Central memory CD4-positive, alpha-beta T cell (primary cell): ENCODE measurements at places on chromosomes 12 and 14.

- DNase-seq, result no peak
Observed at GRCh38 chr12:49800421-49801140, 27.6 kb downstream of the NCKAP5L start.

GRCh38 chr14:22163051-22163450 lies 426.0 kb downstream of the DAD1 start:
- DNase-seq, result peak; percentile 6

GRCh38 chr12:30461026-30461615 lies 234.5 kb downstream of the IPO8 start:
- DNase-seq, result no peak

- DNase-seq, result no peak
Observed at GRCh38 chr14:59695198-59695597, 118.6 kb upstream of the CCDC175 start.

GRCh38 chr12:132285991-132286681 lies 43.3 kb downstream of the GALNT9 start:
- DNase-seq, result no peak

GRCh38 chr12:12979126-12979525 lies 20.9 kb downstream of the HEBP1 start:
- DNase-seq, result no peak

GRCh38 chr12:110705309-110705708 lies 16.4 kb upstream of the HVCN1 start:
- no peak for DNase-seq

GRCh38 chr12:65113621-65114035 lies 7.5 kb downstream of the WIF1 start:
- DNase-seq, result no peak

GRCh38 chr14:100900837-100901390 lies 2.6 kb downstream of the RTL1 start:
- DNase-seq, result no peak

DNA sequence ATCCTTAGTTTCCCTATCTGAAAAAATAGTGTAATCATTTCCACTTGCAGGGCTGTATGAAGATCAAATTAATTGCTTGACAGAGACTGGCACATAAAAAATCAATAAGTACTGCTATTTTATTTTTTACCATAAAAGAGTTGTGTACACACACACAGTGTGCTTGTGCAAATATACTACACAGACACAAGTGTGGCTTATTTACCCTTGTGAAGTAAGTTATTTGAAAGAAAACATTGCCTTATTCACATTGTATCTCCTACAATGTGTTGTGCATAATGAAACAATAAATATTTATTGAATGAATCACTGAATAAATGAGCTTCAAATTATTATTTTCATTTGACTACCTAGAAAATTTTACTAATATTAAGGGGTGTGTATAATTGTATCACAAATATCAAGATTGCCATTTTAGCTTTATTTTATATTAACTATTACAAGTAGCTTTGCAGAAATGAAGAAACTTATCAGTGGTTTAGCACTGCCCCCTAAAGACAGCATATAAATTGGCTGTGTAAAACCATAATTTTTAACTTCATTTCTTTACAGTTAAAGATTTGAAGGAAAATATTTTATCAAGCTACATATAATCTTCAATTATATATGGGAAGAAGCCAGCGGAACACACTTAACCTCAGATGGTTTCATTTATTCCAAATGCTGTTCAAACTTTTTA lies 11.3 kb downstream of the GARIN6 start:
- DNase-seq, result no peak

- peak; percentile 99 for DNase-seq
Observed at GRCh38 chr14:22929104-22929960, at the start of gene PRMT5. TSS of gene PRMT5 (minus strand) at chr14:22929376. CDS start at chr14:22929361, 15 bp downstream.

GRCh38 chr12:1122786-1123185 lies 131.8 kb downstream of the ERC1 start:
- peak; percentile 74 for DNase-seq

- DNase-seq, result no peak
Observed at GRCh38 chr12:11081987-11082386, 10.1 kb downstream of the TAS2R43 start.

DNA sequence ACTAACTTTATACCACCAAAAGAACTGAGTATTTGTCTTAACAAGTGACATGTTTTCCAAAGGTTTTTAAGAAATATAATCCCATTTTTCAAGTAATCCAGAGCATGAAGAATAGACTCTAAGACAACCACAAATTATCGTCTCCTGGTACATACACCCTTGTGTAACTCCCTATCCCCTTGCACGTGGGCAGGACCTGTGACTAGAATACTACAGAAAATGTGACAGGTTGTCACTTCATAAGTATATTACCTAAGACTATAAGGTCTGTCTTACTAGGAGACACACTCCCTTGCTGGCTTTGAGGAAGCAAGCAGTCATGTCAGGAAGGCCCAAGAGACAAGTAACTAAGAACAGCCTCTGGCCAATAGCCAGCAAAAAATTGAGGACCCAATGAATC lies 8.3 kb upstream of the TTC5 start:
- no peak for DNase-seq

DNA sequence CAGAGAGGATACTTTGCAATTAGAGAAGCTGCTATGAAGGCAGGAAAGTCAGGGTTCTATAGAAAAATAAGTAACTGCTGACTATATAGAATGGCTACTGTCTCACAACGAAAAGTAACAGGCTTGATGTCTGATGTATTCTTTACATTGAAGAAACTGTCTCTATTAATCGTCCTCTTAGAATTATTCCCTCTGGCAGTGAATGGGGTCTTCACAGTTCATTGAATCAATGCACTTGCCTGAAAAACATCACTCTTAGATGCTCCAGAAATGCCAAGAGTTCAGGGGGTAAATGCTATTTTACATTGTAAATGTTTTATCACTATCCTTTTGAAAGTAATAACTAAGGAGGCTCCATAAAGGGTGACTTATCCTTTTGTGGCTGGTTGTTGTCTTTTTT lies 37.7 kb upstream of the CRACR2A start:
- DNase-seq, result no peak

GRCh38 chr14:106222731-106223130 lies 696.3 kb downstream of the TMEM121 start:
- DNase-seq, result no peak

GRCh38 chr14:89617481-89618329 lies 200.7 kb upstream of the FOXN3 start:
- peak; percentile 35 for DNase-seq

DNA sequence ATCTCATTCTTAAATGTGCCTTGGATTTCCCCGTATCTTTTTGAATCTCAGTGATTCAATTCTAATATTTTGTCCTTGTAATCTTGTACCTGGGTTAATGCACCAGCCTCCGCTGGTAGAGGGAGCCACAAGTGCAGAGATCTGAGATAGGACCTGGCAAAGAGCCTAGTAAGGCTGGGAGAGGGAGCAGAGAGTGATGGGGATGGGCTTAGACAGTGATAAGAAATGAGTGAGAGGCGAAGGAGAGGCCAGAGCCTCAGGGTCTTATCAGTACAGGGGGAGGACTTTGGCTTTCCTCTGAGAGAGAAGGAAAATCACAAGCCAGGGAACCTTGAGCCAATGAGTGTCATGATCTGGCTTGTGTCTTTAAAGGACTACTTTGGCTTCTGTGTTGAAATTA lies 30.5 kb upstream of the LMNTD1 start:
- DNase-seq, result no peak

DNA sequence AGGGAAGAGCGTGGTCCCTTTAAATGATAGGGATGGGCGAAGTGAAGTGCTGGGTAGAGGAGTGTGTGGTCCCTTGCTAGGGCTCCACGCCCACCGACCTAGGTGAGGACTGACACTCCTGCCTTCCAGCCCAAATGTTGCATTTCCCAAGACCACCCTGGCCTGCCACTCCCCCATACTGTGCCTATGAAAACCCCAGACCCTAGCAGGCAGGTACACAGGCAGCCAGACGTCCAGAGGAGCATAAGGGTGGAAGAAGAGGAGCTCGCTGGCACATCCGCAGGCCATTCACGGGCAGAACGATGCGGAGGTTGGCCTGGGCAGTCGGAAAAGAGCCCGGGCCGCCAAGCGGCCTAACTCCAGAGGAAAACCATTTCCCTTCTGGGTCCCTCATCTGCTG lies 817 bp upstream of the IPO8 start:
- DNase-seq, result no peak

DNA sequence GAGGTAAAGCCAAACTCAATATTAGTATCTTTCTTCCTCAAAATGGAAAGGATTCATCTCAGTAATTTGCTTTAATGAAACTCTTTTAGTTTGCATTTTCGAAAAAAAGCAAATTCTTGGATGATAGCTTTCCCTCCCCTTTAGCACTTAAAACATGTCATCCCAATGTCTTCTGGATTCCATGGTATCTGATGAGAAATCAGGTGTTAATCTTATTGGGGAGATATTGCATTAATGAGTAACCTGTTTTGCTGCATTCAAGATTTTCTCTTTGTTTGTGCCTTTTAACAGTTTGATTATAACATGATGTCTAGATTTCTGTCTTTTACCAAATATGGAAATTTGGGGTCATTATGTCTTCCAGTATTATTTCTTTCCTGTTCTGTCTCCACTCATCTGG lies 405.1 kb upstream of the FOXG1 start:
- DNase-seq, result no peak

- DNase-seq, result no peak
Observed at GRCh38 chr14:77790566-77791224, 9.2 kb upstream of the ADCK1 start.

- DNase-seq, result no peak
Observed at GRCh38 chr14:56125772-56126636, 7.8 kb downstream of the PELI2 start.

GRCh38 chr12:96238336-96239047 lies 44.3 kb downstream of the ELK3 start:
- no peak for DNase-seq

DNA sequence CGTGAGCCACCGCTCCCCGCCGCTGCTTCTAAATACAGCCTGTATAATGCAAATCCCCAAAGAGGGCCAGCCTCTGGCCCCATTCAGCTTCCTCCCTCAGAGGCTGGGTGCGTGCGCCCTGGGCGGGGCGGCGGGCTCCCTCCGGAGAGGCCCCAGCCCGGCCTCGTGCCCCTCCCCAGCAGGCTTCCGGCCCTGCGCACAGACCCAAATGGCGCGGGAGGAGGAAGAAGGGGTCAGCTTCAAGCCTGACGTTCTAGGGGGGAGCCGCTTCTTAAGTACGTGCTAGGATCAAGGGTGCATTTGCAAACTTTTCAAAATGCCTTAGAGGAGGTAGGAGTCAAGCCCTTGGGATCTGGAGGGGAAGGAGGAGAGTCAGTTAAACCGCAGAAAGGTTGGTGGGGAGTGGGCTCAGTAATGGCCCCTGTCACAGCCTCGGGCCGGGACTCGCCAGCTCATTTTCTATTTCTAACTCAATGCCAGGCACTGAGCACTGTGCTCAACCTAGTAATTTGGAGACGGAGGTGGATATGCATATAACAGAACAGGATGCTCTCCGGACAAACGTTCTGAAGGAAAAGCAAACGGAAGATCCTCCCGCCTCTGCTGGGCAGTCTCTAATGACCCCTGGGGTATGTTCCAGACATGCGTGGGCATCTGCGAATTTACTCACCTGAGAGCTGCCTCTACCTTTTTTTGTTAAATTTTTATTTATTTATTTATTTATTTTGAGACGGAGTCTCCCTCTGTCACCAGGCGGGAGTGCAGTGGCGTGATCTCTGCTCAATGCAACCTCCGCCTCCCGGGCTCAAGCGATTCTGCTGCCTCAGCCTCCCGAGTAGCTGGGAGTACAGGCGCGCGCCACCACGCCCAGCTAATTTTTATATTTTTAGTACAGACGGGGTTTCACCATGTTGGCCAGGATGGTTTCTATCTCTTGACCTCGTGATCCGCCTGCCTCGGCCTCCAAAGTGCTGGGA lies 32.3 kb downstream of the NINJ2 start:
- DNase-seq, result peak; percentile 70
